ENCODE measurements at places on chromosomes 6 and 20.

DNA sequence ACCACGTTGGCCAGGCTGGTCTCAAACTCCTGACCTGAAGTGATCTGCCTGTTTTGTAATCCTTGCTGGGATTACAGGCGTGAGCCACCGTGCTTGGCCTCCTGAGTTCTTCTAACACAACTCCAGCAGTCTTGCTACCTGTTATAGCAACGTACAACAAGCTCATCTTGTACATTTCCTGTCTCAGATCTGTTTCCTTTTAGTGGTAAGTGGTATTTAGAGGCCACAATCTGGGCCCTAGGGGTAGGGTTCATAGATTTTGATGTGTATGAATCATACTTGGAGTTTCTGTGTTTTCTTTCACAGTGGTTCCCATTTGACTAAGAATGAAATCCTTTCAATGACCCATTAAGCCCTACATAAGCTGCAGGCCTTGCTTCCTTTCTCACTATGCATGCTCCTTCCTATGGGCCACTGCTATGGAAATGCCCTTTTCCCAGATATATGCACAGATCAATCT, 27.1 kb upstream of the SYNCRIP start:
- peak; percentile 25 for DNase-seq

GRCh38 chr6:33695451-33695887, 16.0 kb downstream of the UQCC2 start:
- no peak for DNase-seq

GRCh38 chr20:51703400-51704287, 64.5 kb downstream of the ATP9A start:
- no peak for DNase-seq

GRCh38 chr20:63785691-63786131, 45.4 kb downstream of the ZBTB46 start:
- DNase-seq: no peak

DNA sequence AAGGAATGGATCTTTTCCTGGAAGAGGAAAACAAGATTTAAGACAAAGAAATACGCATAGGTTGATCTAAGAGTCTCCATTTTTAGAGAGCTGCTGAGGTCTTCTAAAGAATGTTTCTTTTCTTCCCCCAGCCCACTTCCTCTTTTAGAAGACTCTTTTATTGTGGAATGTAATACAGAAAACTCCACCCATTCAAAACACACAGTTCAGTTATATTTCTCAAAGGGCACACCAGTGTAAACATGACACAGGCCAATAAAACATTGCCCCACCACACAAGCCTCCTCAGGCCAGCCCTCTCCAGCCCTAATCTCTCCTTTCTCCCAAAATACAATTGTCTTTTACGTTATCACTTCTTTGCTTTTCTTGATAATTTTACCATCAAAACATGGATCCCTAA, 42.8 kb downstream of the SLC35B3 start:
- DNase-seq: no peak

DNA sequence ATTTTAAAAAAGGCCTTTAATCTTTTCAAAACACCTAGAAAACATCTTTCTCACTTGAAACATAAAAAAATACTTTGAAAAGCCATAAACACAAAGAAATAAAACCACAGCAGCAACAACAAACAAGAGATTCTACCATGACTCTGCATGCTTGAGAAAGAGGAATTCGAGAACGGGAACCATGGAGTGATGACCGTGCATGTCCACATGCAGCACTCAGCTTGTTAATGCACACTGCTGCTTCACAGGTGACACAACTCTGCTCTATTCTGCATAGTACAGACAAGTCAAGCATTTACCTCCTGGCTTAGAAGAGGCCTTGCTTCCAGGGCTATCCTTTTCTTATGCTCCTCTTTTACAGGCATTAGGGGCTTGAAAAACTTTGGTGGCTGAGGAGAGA, 64.9 kb upstream of the NUP153 start:
- DNase-seq: no peak

GRCh38 chr6:145063091-145063490, 672.2 kb downstream of the EPM2A start:
- DNase-seq: no peak

DNA sequence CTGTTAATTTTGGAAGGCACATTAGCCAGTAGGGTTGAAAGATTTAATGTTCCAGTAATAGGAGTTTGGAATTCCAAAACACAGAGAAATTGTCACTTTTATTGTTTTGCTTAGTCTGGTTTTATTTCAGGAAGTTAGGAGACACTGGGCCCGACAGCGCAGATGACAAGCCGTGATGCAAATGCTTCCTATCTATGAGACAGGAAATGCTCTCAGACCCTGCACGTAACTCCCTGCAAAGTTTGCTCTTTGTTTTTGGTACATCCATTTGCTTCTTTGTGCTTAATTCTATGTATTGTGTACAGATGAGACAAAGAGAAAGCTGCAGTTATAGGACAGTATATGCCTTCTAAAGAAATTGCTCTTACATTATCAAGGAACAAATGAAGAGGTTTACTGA, 201.6 kb upstream of the SGK1 start:
- peak; percentile 19 for DNase-seq

GRCh38 chr6:122714059-122714458, 65.5 kb upstream of the FABP7 start:
- DNase-seq: no peak

- no peak for DNase-seq
Measured at GRCh38 chr6:81562169-81562568, 190.3 kb downstream of the TENT5A start.

DNA sequence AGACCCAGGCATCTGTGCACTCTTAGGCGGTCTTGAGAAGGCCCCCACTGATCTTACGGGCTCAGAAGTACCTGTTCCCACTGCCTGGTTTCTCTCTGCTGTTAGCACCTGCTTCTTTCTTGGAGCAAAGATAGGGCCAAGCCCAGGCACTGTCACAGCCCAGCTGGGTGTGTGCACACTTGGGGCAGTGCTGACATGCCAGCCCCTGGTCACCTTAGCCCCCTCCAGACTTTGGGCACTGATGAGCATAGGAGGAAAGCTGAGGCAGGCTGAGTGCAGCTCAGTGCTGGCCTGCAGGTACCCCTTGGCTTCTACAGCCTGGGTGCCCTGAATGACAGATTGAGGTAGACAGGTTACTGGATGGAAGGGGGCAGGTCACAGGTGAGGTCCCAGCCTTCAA, 105.7 kb upstream of the AHI1 start:
- no peak for DNase-seq

DNA sequence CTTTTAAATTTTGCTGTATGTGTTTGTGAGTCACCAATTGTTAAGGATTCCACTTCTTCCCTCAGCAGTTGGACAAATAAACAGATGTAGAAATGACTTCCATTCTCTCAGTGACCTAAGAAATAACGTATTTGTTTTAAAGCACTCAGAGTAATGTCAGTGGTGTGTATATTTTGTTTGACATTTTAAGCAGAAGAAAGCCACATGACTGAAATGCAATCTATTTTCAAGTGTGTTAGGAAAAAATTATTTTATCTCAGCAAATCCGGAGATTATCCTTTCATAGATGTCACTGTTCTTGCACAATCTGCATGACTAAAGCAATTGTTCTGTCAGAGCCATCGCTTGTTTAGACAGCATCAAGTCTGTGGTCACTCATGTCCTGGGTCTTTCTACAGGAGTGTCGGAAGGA, 77.1 kb downstream of the JAG1 start:
- no peak for DNase-seq

GRCh38 chr6:128307671-128308070, 212.7 kb downstream of the PTPRK start:
- DNase-seq: no peak

GRCh38 chr20:59006167-59006863, 739 bp downstream of the CTSZ start:
- no peak for DNase-seq

DNA sequence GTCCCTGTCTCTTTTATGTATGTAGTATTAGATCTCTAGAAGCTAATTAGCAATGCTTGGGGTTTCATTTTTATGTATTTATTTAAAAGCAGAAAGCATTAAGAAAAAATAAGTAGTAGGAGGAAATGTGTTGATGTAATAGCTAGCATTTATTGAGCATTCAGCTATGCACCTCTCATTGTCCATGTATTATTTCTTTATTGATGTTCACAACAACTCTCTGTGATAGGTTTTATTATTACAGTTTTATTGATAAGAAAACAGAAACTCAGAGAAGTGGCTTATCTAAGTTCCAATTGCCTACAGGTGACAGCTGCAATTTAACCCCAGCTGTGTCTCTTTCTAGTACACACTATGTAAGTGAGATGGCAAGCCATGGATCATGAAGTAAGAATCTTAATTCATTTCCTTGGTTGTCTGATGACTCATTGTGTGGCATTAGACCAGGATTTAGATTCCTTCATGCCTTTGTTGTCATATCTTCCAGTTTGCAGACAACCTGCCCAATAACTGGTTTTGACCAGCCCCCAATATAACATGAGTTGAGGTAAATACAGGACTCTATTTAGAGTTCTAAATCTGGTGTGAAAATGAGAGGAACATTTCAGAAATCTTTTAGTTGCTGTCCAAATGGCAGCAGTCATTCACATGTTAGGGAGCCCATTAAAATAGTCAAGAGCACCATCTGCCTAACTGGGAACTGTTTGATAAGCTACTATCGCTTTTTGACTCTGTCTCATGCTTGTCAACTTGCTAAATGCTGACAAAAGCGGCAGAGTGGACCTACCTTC, 170.8 kb upstream of the PHACTR1 start:
- no peak for DNase-seq

DNA sequence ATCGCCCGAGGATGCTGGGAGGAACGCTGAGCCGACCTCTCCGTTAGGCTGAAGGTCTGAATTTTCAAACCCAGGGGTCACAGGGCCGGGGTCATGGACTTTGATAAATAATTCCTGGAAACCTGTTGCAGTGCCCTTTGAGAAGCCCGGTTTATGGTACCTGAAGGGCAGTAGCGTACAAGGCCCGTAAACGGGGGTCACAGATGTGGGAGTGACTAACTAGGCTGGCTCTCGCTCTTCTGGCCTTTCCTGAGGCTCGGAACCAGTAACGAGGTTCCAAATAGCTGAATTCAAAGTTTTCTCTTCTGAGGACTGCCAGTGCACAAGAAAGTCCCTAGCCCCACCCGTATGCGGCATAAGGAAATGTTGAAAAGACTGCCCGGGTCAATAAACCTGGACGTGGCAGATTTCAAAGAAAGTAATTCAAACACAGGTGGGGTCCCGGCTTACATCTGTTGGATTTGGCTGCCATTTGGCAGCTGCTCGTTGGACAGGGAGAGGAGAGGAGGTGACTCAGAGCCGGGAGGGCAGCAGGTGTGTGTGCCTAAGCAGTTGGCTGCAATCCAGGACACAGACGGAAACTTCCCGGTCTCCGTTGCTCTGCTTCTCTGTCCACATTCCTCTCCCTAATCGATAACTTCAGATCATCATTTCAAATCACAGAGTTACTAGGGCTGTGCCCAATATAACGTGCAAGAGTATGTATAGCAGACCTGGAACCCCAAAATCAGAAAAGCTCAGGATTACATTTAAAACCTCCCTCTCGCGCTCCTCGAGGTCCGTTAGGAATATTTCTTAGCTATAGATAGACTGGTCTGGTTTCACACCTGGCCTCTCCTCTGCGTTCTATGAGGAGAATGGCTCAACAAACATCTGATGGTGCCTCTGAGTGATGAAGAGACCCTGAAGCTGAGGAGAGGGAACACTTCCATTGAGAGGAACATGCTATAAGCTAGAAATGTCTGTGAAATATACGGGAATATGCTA, 765 bp upstream of the GMDS start:
- peak; percentile 54 for DNase-seq

DNA sequence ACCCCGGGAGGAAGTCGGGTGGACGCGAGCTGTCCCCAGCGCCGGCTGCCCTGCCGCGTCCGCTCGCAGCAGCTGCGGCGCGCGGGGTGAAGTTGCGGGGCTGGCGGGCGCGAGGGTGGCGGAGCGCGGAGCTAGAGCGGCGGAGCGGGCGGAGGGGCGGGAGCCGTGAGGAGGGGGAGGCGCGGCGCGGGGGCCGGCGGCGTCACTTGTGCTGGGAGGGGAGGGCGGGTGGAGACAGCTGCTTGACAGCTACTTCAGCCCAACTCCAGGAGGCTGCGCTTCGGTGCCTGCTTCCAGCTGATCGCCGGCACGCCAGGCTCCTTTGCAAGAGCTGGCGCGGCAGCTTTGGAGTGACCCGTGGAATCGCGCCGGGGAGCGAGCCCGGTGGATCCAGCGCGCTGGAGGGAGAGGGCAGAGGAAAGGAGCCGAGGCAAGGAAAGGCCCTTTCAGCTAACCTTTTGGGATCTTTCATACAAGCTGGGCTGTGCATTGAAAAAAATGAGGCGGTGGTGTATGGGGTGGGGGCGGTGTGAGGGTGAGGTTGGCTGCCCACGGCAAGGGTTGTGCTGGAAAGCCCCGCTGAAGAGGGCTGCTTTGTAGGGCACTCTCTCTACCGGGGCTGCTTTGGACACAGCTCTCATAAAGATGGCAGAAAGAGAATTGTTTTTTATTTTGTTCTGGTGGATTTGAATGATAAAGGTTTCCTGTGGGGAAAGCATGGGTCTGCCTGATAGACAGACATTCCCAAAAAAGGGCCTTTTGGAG, 24.6 kb downstream of the RIPOR2 start:
- DNase-seq: peak; percentile 49

- DNase-seq: no peak
Measured at GRCh38 chr6:32046450-32047083, 8.4 kb downstream of the CYP21A2 start.
